Osteocyte (in vitro differentiated cells): ENCODE measurements at places on chromosomes 6 and 20. TPM values are rescaled to one million over a fixed set of nuclear protein-coding genes. Genes with fewer than 3 reads are reported as not detected.

DNA sequence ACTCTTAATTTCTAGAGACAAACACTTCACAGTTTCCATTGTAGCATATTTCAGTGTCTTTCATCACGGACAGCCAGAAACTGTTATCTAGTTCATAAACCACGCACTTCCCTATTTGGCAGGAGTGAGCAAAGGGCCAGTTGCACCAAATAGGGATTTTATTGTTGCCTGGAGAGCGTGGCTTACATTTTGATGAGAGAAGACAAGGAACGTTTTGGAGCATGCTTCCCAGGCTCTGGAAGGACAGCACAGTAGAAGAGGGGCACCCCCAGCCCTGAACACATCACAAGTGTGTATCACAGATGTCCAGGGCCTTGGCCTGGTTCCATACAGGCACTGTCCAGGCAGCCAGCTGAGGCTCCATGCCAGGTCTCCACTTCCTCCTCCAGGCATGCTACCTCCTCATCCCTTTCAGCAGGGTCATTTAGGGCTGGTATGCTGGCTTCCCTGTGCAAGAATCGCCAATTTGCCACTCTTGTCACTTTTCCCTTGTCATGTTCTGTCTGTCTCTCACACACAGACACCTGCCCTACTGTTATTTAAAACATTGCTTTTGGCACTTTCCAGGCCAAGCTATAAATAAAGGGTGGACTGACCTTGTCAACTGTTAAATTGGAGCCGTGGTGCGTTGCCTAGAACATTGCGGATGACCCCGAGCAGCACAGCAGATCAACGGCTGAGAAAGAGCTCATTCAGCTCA, 235.0 kb upstream of the GMDS start:
- H3K4me3 ChIP-seq: no peak overlapping the region
- H3K4me1 ChIP-seq: peaks cover 45% of the 10 kb centered on the region
- DNase-seq: no peak
- H3K27ac ChIP-seq: no peak overlapping the region
- H3K36me3 ChIP-seq: no peaks in the 10 kb centered on the region
- no peaks in the 10 kb centered on the region for H3K27me3 ChIP-seq

- H3K36me3 ChIP-seq: no peaks in the 10 kb centered on the region
- no peaks in the 10 kb centered on the region for H3K4me1 ChIP-seq
- H3K27me3 ChIP-seq: no peaks in the 10 kb centered on the region
- no peak overlapping the region for H3K4me3 ChIP-seq
- no peak for DNase-seq
Measured at GRCh38 chr20:42419814-42420532, 769.7 kb downstream of the PTPRT start.

KCTD20 gene
- 76.3 and 82.5 TPM in 2 replicates for total RNA-seq

DNA sequence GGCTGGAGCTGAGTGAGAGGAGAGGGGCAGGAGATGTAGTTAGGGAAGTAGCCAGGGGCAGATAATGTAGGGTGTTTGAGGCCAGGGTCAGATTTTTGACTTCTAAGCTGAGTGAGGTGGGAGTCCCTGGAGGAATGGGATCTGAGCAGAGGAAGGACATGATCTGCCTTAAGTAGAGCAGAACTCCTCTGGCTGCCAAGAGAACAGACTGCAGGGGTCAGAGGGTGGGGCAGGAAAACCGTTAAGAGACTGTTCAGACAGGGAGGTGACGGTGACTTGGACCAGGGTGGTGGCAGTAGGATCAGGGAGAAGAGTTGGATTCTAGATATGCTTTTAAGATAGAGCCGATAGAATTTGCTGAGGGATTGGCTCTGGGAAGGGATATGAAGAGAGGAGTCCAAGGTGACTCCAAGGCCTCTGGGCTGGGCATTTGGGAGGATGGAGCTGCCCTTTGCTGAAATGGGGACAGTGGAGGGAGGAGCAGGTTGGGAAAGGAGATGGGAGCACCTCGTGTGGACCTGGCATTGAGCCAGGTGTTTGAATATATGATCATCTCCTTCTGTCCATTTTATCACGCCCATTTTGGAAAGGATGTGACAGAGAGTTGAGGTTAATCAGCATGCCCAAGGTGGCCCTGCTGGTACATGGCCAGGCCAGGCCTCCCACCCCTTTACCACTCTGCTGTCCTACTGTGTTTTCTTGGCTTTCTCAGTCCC, 18.8 kb downstream of the EYA2 start:
- H3K4me3 ChIP-seq: no peak overlapping the region
- no peak for DNase-seq
- H3K4me1 ChIP-seq: peaks cover 2% of the 10 kb centered on the region
- H3K27me3 ChIP-seq: peaks cover 28% of the 10 kb centered on the region
- no peaks in the 10 kb centered on the region for H3K36me3 ChIP-seq

ATP6V1G2 gene
- 8.8 and 9.0 TPM in 2 replicates for total RNA-seq

ADGRG6 gene
- 0.51 and 0.97 TPM in 2 replicates for total RNA-seq

TCF19 gene
- total RNA-seq: 8.2 and 8.8 TPM in 2 replicates

- no peak for DNase-seq
- no peak overlapping the region for H3K4me3 ChIP-seq
- peaks cover 1% of the 10 kb centered on the region for H3K36me3 ChIP-seq
- H3K27ac ChIP-seq: peak overlapping the region; percentile 61
- H3K27me3 ChIP-seq: peaks cover 7% of the 10 kb centered on the region
Measured at GRCh38 chr20:18225632-18226031, 62.7 kb upstream of the ZNF133 start.

DNA sequence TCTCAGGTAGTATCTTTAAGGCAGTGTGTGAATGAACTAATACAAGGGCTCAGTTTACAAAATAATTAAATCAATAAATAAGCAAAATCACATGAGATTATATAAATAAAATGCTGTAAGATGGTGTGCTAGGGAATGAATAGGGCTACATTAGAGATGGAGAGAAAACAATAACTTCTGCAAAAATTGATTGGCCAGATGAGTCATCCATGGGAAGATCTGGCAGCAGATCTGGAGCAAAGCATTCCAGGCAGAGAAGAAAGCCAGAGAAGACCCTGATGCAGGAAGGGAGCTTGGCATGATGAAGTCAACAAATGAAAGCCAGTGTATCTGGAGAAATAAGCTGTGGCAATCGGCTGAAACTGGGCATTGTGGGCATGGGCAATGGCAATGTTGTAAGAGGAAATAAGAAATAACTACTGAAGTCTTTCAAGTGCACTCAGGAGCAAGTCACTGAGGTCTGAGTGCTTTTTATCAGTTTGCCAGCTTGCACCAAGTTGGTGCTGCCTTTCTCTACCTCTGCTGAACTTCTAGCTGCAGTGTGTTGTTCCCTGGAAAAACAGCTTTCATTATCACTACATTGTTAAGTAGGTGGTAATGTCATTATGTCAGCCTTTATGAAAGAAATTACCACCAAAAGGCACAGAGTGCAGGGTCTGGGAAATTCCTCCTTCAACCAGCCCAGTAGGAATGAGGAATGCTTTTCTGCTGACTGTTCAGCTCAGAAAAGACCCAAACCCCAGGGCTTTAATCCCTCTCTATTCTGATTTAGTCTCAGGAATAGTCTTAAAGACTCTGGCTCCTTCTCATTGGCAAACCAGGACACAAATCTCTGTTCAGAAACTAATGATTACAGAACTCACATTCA, 231.6 kb downstream of the HTR1B start:
- H3K36me3 ChIP-seq: no peaks in the 10 kb centered on the region
- no peak for DNase-seq
- peaks cover 5% of the 10 kb centered on the region for H3K27me3 ChIP-seq

TMEM170B gene
- total RNA-seq: 3.5 and 3.7 TPM in 2 replicates

GRCh38 chr20:39660965-39661364, 698.8 kb downstream of the DHX35 start:
- no peak overlapping the region for H3K4me3 ChIP-seq
- DNase-seq: no peak
- H3K36me3 ChIP-seq: no peaks in the 10 kb centered on the region
- H3K27ac ChIP-seq: peak overlapping the region; percentile 80
- no peaks in the 10 kb centered on the region for H3K27me3 ChIP-seq

- H3K4me3 ChIP-seq: no peak overlapping the region
- no peak overlapping the region for H3K27ac ChIP-seq
- H3K4me1 ChIP-seq: peaks cover 27% of the 10 kb centered on the region
- no peaks in the 10 kb centered on the region for H3K27me3 ChIP-seq
- DNase-seq: no peak
- H3K36me3 ChIP-seq: peaks cover 37% of the 10 kb centered on the region
Measured at GRCh38 chr6:125821825-125822281, 31.1 kb downstream of the NCOA7 start.

POPDC3 gene
- 1.6 and 2.1 TPM in 2 replicates for total RNA-seq

DNA sequence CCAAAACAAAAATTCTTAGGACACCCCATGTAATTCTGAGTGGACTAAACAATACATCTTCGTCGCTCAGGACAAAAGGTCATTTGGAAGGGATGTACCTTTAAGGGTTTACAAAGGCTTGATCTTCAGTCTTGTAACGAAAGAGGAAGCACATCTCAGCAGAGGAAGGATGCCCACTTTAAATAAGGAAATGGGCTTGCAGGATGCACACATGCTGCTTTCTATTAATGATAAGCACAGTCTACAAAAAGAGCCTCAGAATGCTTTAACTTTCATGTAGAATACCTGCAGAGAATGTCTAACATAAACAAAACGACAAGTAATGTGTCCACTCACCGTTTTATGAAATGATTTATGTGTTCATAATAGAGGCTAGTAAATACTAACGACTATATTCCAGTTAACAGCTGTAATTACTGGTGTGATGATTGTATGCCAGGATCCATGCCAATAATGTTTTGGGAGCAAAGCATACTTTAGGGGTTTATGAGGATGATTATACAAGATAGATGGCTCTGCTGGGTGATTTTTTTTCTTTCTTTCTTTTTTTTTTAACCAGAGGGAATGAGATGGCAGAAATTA, 216.9 kb downstream of the GMDS start:
- H3K4me3 ChIP-seq: no peak overlapping the region
- no peaks in the 10 kb centered on the region for H3K36me3 ChIP-seq
- no peaks in the 10 kb centered on the region for H3K27me3 ChIP-seq
- H3K4me1 ChIP-seq: peaks cover 38% of the 10 kb centered on the region
- no peak for DNase-seq

EPPIN gene
- total RNA-seq: not detected in 2 replicates
